ENCODE measurements at places on chromosomes 2 and 18.

GRCh38 chr2:65605058-65605742 lies 172.8 kb upstream of the SPRED2 start:
- no peak for DNase-seq

- DNase-seq: peak; percentile 7
These were observed 280.4 kb downstream of the C1D start for GRCh38 chr2:67782443-67782842.

DNA sequence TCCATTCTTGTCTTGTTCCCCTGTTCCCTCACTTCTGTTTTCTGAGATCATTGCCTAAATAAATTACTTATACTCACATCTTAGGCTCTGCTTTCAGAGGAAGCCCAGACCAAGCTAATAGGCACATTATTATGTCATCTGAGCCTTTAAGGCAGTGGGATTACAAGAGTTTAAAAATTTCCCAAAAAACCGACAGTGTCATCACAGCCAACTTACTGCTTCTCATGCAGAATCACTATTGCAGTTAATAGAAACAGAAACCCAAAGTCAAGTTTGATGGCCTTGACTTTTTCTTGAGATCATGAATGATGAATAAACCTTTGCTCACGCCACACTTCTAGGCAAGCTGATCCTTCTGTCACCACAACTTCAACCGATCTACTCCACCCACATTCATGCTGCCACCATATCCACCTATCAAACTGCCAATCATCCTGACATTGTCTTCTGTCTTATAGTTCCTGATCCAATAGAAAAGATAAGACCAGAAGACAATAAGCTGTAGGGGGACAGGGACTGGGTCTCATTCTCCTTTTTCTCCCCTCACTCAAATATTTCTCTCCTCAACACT lies 142.7 kb upstream of the CREB1 start:
- no peak for DNase-seq

DNA sequence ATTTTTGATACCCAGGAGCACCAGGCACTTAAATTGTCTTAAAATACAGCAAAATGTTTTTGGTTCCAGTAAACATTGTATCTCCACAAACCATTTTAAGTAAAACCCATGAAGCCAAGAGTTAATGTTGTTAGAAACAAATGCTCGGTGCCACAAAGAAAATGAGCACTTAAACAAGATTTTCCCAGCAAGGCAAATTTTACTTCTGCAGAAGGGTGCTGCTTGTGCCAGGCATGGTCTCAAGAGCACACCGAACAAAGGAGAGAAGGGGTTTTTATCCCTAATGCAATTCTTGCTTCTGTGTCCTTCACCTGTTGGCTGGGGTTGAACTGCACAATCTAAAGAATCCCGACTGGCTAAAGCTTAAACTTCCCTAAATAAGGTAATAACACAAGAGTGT lies 286.7 kb downstream of the ADCYAP1 start:
- no peak for DNase-seq

Data from AG04450 (cell line).